ENCODE measurements at places on chromosomes 1 and 21.

DNA sequence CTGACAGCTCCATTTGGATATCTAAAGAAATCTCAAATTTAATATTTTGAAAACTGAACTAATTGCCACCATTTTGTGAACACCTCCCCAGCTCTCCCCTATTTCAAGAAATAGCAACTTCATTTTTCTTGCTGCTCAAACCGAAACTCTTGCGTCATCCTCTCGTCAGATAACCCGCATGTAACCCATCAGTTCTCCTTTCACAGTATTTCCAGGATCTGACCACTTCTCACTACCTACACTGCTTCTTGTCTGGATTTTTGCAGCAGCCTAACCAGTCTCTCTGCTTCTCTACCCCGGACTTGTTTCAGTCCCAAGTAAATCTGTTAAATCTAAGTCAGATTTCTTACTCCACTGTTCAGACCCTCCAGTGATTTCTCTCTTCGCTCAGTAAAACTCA, 75.6 kb downstream of the MTR start:
- DNase-seq: no peak

GRCh38 chr1:10538646-10539355, 64.1 kb downstream of the PEX14 start:
- no peak for DNase-seq

DNA sequence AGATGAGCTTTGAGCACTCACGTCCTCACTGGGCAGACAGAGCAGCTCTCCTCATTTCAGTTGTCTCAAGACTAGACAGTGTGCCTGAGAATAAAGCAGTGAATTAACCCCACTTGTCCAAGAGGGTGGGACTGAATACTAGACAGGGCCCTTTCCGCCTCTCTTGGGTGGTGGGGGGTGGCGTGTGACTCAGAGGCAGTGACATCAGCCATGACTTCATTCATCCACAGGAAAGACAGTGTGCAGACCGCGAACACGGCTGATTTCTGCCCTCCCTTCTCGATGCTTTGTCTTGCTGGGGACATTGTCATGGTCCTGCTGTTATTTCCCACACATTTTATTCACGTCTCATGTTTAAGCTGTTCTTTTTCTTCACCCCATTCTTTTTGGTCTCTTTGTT, 64.9 kb downstream of the FGGY start:
- DNase-seq: no peak

GRCh38 chr1:39683591-39684312, 7.5 kb downstream of the HPCAL4 start:
- peak; percentile 45 for DNase-seq

- no peak for DNase-seq
These were observed 663.6 kb upstream of the PLXNA2 start for GRCh38 chr1:208907790-208908189.
